Fibroblast of lung (primary cell): ENCODE measurements at places on chromosomes 5 and 9. TPM values are rescaled to one million over a fixed set of nuclear protein-coding genes. Genes with fewer than 3 reads are reported as not detected.
A peak's percentile ranks its signal among the peaks of the same experiment; 100 is the strongest.

NEK6 gene
- 64.5 and 71.2 TPM in 2 replicates for total RNA-seq

- H3K4me1 ChIP-seq = peaks cover 2% of the 10 kb centered on the region
- no peaks in the 10 kb centered on the region for H3K27me3 ChIP-seq
- H3K36me3 ChIP-seq = peaks cover 2% of the 10 kb centered on the region
- no peak overlapping the region for H3K27ac ChIP-seq
Observed at GRCh38 chr5:16784088-16784487, 152.0 kb downstream of the MYO10 start.

GZMA gene
- total RNA-seq = not detected in 2 replicates

GRCh38 chr9:88702985-88703384 lies 168.0 kb downstream of the NXNL2 start:
- no peak for DNase-seq
- no peak overlapping the region for H3K4me3 ChIP-seq
- no peaks in the 10 kb centered on the region for H3K4me1 ChIP-seq
- no peaks in the 10 kb centered on the region for H3K27me3 ChIP-seq

PAEP gene
- total RNA-seq = not detected in 2 replicates

DNA sequence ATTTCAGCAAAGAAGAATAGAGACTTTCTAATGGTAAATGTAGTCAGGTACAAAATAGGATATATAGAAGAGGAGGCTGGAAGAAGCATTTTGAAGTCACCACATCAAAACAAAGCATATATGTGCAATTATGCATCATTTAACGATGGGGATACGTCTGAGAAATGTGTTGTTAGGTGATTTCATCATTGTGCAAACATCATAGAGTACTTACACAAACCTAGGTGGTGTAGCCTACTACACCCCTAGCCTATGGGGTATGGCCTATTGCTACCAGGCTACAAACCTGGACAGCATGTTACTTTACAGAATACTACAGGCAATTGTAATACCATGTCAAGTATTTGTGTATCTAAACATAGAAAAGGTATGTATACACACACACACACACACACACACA lies 28.4 kb downstream of the ELP1 start:
- H3K27me3 ChIP-seq = no peaks in the 10 kb centered on the region
- no peak for DNase-seq
- H3K36me3 ChIP-seq = peaks cover 11% of the 10 kb centered on the region

DNA sequence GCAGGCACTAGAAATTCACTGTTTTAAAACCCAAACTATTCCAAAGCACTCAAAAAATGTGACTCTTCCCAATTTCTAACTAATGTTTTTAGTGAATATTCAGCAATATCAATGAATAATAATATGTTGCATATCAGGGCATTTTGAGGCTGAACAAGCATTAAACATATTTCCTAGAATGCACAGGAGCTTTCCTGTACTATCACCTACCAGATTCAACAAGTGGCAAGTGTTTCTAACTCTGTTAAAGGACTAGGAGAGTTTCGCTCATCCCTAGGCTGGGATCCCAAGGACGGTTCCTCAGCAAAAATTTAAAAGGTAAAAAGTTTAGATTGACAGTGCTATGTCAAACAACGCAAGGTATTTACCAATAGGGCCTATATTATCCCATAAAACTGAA lies 21.0 kb downstream of the GNE start:
- H3K36me3 ChIP-seq = peaks cover 4% of the 10 kb centered on the region
- no peak overlapping the region for H3K27ac ChIP-seq
- DNase-seq = no peak
- H3K4me1 ChIP-seq = no peaks in the 10 kb centered on the region

- no peak overlapping the region for H3K27ac ChIP-seq
- no peaks in the 10 kb centered on the region for H3K27me3 ChIP-seq
- H3K4me3 ChIP-seq = no peak overlapping the region
- H3K36me3 ChIP-seq = peaks cover 3% of the 10 kb centered on the region
Observed at GRCh38 chr9:129851821-129852220, 16.6 kb downstream of the USP20 start.

- H3K4me3 ChIP-seq = no peak overlapping the region
- no peaks in the 10 kb centered on the region for H3K36me3 ChIP-seq
- peaks cover 10% of the 10 kb centered on the region for H3K4me1 ChIP-seq
Observed at GRCh38 chr9:6356441-6356840, 28.3 kb downstream of the TPD52L3 start.

DNA sequence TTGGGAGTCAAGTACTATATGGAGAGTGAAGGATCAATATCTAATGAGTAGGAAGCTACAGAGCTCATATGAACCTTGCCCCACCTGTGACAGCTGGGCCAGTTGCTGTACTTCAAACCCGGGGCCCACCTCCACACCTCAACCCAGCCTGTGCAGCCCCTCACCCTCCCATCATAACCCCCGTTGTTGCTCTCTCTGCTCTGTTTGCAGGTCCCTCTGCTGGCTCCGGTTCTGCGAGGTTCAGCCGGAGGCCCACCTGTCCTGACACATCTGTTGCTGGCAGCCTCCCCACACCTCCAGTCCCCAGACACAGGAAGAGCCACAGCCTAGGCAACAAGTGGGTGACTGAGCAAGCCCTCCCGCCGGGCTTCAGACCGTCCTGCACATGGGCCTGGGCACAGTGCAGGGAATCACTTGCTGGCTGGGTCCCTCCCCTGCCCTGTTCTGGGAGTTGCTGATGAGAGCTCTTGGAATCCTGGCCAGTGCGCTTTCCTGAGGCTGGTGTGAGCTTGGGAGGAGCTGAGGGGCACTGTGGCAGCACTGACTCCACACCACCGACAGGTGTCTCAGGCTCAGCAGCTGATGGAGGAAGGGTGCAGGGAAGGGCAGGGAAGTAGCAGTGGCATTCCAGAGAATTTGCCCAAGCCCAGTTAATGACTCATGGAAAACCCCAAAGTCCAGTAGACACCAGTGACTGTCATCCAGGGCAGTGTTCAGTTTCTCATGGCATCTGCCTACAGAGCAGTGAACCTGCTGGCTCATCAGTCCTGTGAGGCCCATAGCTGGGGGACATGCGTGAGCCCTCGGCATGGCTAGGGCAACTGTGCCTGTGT lies 69.5 kb upstream of the GARNL3 start:
- H3K27me3 ChIP-seq = no peaks in the 10 kb centered on the region
- H3K4me1 ChIP-seq = peaks cover 5% of the 10 kb centered on the region
- no peak overlapping the region for H3K27ac ChIP-seq
- no peak for DNase-seq
- no peaks in the 10 kb centered on the region for H3K36me3 ChIP-seq

PTGER4 gene
- 3.3 and 5.4 TPM in 2 replicates for total RNA-seq

LCN6 gene
- total RNA-seq = not detected in 2 replicates

DND1 gene
- under 0.01 and 0.33 TPM in 2 replicates for total RNA-seq

DNA sequence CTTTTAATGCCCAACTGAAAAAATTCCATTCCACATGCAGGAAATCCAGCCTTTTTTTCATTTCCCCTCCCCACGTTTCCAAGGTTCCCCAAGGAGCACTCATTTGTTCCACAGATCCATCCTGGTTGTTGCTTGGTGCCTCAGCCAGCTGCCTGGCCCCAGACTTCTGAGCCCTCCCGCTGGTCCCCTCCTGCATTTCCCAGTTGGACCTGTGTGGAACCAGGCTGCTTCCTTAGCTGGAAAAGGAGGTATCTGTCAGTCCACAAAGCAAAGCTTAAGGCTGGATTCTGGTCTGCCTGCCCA lies 44.8 kb downstream of the ANGPTL2 start:
- no peak overlapping the region for H3K4me3 ChIP-seq
- no peak overlapping the region for H3K27ac ChIP-seq
- DNase-seq = no peak
- H3K36me3 ChIP-seq = no peaks in the 10 kb centered on the region
- peaks cover 4% of the 10 kb centered on the region for H3K27me3 ChIP-seq
- peaks cover 8% of the 10 kb centered on the region for H3K4me1 ChIP-seq

GRCh38 chr9:121505903-121506735 lies 6.5 kb upstream of the GGTA1 start:
- peaks cover 9% of the 10 kb centered on the region for H3K27me3 ChIP-seq
- no peak for DNase-seq
- H3K27ac ChIP-seq = no peak overlapping the region
- no peaks in the 10 kb centered on the region for H3K36me3 ChIP-seq
- no peaks in the 10 kb centered on the region for H3K4me1 ChIP-seq
- no peak overlapping the region for H3K4me3 ChIP-seq

DNA sequence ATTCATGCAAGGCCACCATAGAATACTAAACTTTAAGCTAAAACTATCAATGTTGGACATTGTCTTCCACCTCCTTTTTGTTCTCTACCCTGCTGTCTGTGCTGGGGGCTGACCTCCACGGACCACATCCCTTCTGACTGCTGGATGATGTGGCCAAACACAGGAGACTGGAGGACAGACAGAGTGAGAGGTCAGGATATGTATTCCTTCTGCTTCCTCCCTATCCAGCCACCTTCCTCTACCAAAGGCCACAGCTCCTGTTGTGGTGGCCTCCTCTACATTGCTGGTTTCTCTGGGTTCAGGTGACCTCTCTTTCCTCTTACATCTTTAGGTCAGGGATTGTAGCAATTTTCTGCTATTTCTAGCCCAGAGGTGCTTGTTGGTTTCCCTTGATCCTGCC lies 148.1 kb downstream of the ACTBL2 start:
- DNase-seq = no peak
- no peak overlapping the region for H3K4me3 ChIP-seq
- peaks cover 14% of the 10 kb centered on the region for H3K4me1 ChIP-seq
- no peaks in the 10 kb centered on the region for H3K27me3 ChIP-seq
- H3K27ac ChIP-seq = no peak overlapping the region
- H3K36me3 ChIP-seq = no peaks in the 10 kb centered on the region

IL9 gene
- total RNA-seq = not detected in 2 replicates

DNA sequence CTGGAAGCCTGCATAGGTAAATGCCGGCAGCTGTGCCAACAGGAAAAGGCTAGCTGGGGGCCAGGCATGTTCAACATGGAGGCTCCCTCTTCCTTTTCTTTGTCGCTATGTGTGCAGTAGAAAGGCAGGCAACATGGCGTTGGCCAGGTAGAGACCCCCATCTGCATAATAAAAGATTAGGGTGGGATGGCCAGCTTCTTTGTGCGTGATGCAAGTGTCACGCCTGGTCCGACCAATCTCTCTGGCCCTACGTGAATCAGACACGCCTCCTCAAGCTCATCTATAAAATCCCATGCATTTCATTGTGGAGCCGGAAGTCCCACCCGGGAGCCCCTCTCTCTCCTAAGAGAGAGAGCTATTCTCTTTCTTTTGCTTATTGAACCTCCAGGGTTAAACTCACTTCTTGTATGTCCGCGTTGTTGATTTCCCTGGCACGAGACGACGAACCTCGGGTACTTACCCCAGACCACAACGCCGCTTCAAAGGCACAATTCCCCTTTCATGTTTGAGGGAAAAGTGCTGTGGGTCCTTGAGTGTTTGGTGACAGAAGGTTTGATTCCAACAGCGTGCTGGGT lies 25.0 kb upstream of the C5orf47 start:
- H3K36me3 ChIP-seq = no peaks in the 10 kb centered on the region
- DNase-seq = peak; percentile 16
- H3K27ac ChIP-seq = no peak overlapping the region
